Activated T-helper 9 cell treated with anti-CD3 and anti-CD28 coated beads, Interleukin-2, amount 50 U/mL, for 16 hours (primary cell): ENCODE measurements at places on chromosomes 1 and 21.

GRCh38 chr1:201048521-201048920, 25.0 kb upstream of the KIF21B start:
- DNase-seq, result no peak

DNA sequence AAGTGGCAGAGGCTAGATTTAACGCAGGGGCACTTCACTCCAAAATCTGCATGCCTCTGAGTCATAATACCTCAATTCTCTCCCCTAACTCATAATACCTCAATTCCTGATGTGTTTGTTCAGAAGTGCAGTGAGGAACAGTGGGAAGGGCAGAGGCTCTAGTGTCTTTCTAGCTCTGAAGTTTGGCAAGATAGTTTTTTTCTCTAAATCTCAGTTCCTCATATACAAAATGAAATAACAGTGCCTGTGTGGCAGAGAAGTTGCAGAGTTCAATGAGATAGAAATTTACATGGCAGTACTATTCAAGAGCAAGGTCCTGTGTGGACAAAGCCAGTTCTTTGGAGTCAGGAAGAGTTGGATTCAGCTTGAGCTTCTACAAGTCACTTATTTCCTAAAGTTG, 9.8 kb downstream of the JUN start:
- no peak for DNase-seq

GRCh38 chr1:5711956-5712645, 280.1 kb downstream of the NPHP4 start:
- no peak for DNase-seq

DNA sequence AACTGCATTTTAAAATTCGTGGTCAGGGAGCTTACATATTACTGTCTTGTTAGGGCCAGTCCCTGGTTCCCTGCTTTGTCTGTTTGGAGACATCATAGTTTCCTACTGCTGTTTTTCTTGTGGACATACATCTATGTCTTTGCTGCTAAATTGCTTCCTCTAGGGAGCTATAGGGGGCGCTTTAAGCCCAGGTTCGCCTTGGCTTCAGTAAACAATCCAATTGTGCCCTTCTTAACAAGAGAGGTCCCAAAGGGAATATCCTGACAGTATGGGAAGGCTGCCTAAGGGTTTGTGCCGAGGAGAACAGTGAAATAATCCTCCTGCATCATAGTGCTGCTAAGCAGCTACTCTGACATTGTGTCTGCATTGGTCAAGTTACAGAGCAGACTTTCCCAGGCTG, 112.5 kb downstream of the USH2A start:
- no peak for DNase-seq

- no peak for DNase-seq
Measured at GRCh38 chr1:70819231-70819630, 228.4 kb downstream of the PTGER3 start.

DNA sequence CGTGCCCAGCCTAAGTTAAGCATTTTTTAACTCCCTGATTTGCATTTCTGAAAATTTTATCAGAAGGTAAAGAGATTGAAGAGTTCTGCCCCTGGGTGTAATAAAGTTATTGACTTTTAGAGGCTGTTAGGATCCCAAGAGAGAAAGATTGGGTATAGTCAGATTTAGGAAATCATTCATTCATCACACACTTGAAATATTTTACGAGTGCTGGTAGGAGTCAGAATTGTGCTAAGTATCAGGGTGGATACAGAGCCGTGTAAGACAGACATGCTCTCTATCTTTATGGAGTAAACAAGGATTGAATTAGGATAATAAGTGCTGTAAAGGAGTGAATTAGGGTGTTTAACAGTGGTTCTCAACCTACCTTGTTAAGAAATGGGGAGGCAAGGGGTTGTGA, 3.0 kb downstream of the SZT2 start:
- no peak for DNase-seq

DNA sequence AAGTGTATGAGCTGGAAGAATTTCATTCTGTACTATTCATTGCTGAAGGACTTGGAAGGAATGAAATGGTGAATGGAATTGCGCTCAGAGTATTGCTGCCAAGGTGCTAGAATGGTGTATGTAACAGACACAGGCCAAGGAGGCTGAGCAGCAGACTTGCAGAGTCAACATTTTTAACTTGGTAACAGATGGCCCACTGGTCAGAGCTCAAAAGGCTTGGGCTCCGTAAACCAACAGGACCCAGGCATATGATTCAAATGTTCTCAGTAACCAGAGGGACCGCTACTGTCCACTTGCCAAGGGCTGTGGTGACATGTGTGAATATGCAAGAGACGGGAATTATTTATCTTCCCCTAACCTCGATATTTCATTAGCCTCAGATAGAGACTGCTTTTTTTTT, 28.8 kb upstream of the PTGFRN start:
- no peak for DNase-seq

DNA sequence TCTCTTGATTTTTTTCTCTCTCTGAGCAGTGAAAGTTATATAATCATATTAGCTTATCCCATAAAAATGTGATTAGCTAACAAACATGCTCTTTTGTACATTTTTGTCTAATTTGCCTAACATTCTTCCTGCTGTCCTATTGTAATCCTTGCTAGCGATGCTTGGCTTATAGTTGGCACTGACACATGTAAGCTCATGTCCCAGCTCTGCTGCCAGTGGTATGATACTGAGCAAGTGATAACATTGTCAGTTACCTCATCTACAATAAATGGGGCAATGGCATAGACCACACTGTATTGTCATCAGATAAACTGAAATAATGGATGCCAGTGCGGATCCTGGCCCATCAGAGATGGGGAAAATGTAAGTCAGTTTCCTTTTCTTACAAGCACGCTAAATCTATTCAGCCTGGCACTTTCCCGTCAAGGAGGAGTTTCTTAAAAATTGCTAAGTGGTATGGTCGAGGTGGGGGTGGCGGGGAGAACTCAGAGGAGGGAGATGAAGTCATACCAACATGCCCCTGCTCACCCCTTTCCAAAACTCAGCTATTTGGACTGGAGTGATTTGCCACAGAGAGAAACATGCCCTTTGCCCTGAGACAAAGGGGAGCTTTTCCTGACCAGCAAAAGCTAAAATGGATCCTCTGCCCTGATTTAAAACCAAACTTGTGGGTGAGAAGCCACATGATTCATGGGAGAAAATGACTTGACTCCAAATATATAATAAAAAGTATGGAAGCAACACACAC, 1.3 kb downstream of the FYB2 start:
- DNase-seq, result no peak

DNA sequence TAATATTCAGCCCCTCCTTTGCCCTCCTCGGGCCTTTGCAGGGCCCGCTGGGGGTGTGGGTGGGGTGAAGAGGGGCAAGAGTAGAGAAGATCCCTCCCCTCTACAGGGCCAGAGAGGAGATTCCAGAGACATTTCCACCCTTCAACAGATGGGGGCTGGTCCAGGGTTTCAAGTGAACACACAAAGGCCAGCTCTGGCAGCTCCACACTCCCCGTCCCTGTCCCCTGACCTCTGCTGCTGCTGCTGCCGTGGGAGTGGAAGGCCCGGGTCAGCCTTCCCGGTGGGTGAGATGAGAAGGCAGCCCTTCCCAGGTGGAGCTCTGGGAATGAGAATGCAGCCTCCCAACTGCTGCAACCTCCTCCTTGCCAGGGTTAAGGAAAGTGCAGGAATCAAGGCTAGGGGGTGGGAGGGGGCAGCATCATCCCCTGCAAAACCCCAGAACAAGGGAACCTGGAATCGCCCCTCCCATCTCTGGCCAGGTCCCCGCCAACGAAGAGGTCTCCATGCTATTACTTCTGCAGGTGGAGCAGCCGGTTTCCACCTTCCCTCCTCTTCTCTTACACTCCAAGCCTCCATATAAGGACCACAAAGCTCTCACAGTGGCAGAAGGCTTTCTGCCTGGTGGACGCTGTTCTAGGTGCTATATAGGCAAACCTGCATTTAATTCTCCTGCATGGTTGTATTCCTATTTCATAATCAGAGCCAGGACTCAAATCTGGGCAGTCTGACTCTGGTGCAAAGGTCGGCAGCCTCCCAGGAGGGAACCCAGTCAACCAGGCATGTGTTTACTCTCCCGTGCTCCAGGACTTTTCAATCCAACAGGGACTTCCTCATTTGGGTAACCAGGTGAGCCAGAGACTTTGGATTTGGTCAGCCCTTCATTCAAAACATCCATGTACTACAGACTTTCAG, 22.9 kb upstream of the ARHGEF10L start:
- no peak for DNase-seq

DNA sequence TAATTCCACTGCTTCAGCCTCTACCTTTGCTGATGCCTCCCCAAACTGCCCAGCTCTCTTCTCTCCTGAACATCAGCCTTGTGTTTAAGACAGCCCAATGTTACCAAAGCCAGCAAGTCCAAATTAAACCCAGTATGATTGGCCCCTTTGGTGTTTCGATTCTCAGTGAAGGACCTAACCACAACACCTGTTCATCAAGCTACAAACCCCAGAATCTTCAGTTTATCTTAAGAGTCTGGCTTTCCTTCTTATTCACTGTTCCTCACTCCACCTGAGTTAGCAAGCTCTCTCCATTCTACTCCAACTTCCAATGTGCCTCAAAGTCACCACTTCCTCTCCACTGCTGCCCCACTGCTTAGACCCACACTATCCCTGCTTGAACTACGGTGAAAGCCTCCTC, 25.5 kb upstream of the ITPKB start:
- no peak for DNase-seq

GRCh38 chr1:167509587-167509986, 8.7 kb downstream of the CD247 start:
- DNase-seq, result no peak

- no peak for DNase-seq
Measured at GRCh38 chr1:96581772-96582171, 139.8 kb upstream of the PTBP2 start.

DNA sequence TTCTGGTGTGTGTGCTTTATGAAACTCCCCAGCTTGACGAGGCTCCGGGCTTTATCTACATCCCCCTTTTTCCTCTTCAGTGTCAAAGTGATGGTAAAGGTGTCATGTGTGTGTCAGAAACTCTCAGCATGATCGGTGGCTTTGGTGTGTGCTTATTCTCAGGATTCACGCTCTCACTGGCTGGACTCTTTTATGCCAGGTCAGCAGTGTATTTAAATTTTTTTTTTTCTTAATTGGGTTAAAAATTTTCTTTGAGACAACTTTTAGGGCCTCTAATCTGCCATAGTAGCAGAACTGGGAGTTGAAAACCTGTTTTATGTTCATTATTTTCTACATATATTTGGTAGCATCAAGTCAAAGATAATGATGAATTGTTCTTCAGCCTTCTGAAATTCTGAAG, 21.0 kb downstream of the SH3BGR start:
- DNase-seq, result no peak

DNA sequence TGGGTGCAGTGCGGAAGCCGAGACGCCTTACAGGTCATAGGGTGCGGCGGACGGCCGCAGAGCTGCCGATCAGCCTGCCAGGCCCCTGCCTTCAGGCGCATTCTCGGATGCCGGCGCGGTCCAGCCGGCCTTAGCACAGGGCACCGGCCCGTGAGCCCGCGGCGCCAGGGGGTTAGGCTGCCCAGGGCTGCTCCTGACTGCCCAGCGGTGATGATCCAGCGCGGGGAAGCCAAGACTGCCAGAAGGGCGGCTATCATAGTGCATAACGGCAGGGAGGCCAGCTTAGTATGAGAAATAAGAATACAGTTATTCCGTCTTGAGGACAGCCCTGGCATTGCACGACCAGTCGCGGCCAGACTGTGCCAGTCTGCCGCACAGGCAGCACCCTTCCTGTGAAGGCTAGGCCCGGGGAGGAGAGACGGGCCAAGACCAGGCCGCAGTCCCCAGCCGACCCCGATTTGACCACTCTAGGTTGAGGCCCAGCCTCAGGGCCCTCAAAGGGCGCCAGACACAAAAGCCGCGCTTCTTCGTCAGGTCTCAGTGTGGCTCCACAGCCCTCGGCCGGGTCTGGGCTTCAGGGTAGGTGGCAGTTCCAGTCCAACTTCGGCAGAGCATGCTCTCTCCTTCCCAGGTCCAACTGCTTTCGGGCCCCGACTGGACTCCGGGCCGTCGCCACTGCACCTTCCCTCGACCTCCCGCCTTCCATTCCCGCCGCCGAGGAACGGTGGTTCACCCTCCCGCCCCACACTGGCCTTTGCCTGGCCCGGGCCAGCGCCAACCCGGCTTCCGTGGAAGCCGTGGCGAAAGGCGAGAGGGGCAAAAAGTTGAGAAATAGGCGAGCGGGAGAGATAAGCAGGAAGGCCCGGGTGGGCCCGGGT, 829 bp downstream of the ALX3 start:
- no peak for DNase-seq

GRCh38 chr1:221138516-221138915, 259.3 kb downstream of the HLX start:
- no peak for DNase-seq

DNA sequence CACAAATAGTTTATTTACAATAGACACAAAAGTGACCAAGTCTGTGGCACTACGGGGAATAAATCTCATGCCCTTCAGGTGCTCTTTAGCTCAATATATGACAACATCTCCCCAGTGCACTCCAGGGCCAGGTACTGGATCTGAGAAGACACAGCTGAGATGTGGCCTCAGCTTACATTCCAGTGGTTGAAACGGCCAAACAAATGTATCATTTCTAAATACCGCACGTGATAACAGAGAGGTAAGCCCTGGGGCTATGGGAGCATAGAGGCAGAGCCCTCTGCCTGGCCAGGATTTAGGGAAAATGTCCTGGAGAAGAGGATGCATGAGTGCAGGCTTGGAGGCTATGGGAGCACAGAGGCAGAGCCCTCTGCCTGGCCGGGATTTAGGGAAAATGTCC, 630.5 kb downstream of the SMYD3 start:
- no peak for DNase-seq

DNA sequence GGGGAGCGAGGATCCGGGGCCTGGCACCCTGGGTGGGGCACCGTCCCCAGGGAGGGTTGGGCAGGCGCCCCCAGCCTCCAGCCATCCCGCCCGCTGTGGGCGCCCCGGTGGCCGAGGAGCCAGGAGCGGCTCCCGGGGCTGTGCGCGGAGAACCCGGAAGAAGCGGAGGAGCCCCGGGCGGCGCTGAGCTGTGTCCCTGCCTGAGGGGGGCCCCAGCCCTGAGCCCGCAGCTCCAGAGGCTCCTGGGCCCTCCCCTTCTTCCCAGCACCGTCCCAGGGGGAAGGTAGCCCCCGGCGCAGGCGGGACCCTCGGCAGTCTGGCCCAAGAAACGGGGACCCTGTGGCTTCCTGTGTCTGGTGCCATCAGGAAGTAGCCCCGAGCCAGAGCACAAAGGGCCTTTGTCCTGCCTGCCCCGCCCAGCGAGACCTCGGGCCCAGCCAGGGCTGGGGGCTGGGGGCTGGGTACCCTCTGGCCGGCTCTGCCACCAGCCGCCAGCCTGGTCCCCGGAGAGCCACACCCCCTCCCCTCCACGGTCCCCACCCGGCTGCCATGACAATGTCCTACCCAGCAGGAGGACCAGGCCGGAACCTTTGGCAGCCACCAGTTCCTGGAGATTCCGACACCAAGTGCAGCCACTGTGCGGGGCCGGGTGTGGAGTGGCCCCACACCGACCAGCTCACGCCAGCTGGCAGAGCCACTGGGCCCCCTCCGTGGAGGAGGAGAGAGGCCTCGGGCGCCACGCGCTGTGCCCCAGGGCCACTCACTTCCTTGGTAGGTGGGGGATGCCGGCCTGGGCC, 15.6 kb upstream of the TTLL10 start:
- no peak for DNase-seq

DNA sequence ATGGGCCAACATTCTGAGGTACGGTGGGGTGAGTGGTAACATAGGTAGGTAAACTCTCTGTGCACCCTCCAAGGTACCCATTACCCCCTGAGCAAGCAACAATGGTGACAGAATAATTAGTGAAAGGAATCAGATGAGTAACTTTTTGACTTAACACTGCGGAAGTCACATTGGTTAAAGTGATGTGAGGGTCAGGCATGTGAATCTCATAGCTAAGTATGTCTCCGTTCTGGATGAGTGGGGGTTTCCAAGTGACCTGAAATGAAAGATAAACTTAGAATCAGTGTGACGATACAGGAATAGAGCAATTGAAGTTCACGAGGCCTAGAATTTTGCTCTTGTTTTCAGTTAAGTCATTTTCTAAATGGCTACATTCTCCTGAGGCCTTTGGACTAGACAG, 311.7 kb downstream of the KCTD3 start:
- no peak for DNase-seq
